ENCODE measurements at places on chromosomes 13 and 19.

GRCh38 chr19:33620611-33621010 is 1.1 kb upstream of the CHST8 start:
- no peak for DNase-seq

GRCh38 chr19:29662278-29662603 is 3.0 kb upstream of the PLEKHF1 start:
- DNase-seq, result no peak

DNA sequence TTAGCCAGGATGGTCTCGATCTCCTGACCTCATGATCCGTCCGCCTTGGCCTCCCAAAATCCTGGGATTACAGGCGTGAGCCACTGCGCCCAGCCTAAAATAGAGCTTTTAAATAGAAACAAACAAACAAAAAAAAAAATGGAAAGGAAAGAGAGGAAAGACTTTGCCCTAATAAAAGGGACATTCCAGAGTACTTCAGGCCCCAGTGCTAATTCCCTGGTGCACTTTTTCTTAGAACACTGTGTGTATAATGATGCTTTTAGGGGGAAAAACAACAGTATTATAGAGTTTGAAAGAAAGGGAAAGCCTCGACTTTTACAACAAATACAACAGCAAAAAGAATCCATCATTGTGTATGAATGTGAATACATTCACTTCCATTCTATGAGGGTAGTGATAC is 104.7 kb downstream of the CRYL1 start:
- DNase-seq, result no peak

GRCh38 chr13:50026788-50027473 is 11.7 kb downstream of the KCNRG start:
- DNase-seq, result no peak

DNA sequence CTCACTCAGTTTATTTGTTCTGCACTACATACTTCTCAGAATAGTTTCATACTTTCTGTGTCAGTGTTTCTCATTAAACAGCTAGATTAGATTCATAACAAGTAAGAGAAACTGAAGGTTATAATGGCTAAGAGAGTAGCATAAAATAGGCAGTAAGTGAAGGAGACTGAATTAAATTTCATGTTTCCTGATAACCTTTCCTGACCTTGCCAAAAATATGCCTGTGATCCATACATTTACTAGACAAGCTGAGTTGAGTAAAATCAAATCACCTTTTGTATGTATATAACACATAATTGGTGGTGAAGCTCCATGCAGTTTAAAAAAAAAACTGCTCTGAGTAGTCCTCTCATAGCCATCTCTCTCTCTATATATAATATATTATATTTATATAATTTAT is 545.3 kb upstream of the PCDH20 start:
- DNase-seq, result no peak

DNA sequence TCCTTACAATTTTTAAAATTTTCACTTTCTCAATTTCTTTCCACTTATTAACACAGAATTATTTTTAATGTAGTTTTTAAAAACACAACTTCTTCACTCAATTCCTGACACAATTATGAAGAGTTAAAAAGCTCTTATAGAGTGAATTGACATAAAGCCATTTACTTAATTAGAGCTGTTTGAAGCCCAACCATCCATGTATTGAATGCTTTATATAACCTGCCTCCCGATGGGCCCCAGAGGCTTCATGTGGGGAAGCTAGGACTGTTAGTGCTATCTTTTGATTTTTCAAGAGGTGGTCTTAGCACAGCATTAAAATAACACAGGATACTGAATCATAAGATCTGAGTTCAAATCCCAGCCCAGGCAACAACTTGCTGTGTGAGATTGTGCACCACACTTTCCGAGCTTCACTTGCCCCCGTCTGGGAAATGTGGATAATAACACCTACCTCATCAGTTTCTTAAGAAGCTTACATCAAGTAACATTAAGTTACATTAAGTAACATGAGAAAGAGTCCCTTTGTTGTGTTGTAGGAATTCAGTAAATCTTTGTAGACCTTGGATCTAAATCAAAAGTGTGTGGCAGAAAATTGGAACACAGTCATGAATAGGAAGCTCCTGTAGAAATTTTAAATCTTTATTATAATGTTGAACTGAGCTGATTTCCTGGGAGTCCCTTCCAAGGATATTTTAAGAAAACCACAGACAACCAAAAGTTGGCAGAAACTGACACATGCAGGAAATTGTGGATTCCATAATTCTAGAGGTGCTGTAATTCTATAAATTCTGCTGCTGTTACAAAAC is 5.5 kb upstream of the ENOX1 start:
- no peak for DNase-seq

- DNase-seq, result no peak
These were observed 74.4 kb upstream of the FARP1 start for GRCh38 chr13:98068521-98068920.

DNA sequence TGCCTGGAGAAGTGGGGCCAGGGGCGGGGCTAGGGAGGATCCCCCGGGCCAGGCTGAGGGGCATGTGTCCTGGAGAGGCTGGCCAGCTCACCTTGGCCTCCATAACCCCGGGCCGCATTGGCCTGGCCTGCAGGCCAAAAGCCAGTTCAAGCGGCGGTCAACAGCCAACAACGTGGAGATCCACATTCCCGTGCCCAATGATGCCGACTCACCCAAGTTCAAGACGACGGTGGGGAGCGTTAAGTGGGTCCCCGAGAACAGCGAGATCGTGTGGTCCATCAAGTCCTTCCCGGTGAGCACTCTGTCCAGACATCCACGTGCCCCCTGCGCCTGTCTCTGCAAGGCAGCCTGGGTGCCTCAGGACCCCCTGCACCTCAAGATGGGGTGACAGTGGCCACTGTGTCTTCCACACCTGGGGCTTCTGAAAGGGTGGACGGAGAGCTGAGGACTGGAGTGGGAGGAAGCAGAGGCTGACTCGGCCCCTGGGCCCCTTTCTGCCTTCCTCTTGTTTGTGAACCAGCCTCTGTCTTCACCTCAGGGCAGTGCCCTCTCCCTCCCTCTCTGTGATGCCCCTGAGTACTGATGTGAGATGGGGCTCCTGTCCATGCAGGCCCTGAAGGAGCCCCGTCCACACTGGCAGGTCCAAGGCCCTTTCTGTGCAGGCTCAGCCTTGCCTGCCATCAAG is 31.1 kb downstream of the AP1M1 start:
- DNase-seq, result no peak

DNA sequence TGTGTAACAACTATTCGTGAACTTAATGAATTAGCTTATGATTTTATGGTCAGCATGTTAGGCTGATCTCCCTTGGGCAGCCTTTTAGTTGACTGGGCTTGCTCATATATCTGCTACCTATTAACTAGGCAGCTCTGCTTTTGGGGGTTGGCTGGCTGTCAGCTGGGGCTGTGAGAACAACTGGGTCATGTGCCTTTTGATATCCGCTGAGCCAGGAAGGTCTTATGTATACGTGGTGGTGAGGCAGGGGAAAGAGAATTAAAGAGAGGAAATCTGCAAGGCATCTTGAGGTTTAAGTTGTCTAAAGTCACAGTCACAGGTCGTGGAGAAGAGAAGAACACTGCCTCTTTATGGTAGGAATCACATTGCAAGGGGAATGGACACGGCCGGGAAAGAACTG is 206.9 kb downstream of the LMO7 start:
- DNase-seq, result no peak

DNA sequence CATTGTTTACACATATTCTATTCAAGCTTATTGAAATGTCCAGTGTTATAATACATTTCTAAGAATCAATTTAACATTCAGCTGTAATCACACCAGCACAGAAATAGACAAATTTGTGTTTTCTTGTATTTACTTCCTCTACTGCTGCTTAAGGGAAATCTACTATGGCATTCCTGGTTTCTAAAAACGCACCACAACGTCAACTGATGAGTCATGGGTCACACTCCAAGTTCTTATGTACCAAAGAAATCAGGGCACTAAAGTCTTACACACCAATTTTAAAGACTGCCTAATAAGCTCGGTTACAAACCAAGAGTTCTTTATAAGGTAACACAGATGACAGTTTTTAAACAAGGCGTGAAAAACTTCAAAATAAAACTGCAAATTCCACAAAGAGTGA is 13.2 kb downstream of the LNX2 start:
- DNase-seq, result no peak

GRCh38 chr13:35876601-35877000 is 254.6 kb downstream of the DCLK1 start:
- DNase-seq, result no peak

- DNase-seq, result peak; percentile 79
These were observed 979 bp downstream of the AKAP8 start for GRCh38 chr19:15378534-15379082.

DNA sequence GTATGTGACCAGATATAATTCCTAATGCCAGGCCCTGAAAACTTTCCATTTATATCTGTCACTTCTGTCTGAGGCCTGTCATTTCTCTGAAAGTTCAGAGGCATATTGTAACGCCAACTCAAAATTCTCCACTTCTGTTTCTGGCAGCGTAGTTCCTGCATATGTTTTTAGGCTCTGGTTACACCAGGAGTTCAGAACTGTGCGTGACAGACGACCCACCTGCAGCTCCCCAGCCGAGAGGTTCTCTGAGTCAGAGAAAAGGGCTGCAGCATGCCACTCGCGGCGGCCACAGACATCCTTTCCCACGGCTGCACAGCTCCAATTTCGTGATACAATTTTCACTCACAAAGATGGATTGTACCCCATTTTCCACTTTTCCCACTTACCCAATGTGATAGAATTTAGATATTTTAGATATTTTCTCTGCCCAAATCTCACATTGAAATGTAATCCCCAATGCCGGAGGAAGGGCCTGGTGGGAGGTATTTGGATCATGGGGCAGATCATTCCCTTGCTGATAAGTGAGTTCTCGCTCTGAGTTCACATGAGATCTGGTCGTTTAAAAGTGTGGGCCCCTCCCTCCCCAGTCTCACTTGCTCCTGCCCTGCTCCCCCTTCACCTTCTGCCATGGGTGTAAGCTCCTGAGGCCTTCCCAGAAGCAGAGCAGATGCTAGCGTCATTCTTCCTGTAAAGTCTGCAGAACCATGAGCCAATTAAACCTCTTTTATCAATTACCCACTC is 308.1 kb downstream of the LIG4 start:
- DNase-seq, result no peak

- DNase-seq, result no peak
These were observed 19.6 kb upstream of the ZFP14 start for GRCh38 chr19:36398571-36398970.

DNA sequence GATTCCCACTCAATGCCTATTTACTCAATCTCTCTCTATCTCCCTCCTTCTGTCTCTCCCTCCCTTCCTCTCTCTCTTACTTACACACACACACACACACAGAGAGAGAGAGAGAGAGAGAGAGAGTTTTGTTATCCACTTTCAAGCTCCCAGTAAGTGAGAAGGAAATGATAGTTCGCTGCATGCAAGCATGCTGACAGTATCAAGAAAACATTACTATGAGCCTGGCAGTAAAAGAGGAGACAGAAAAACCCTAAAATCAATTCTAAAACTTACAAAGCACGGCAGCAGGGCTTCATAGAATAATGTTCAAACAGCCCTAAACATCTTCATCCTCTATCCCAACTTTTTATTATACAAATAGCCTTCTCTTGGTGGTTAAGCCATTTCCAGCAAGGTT is 171.9 kb downstream of the FOXO1 start:
- DNase-seq, result no peak

DNA sequence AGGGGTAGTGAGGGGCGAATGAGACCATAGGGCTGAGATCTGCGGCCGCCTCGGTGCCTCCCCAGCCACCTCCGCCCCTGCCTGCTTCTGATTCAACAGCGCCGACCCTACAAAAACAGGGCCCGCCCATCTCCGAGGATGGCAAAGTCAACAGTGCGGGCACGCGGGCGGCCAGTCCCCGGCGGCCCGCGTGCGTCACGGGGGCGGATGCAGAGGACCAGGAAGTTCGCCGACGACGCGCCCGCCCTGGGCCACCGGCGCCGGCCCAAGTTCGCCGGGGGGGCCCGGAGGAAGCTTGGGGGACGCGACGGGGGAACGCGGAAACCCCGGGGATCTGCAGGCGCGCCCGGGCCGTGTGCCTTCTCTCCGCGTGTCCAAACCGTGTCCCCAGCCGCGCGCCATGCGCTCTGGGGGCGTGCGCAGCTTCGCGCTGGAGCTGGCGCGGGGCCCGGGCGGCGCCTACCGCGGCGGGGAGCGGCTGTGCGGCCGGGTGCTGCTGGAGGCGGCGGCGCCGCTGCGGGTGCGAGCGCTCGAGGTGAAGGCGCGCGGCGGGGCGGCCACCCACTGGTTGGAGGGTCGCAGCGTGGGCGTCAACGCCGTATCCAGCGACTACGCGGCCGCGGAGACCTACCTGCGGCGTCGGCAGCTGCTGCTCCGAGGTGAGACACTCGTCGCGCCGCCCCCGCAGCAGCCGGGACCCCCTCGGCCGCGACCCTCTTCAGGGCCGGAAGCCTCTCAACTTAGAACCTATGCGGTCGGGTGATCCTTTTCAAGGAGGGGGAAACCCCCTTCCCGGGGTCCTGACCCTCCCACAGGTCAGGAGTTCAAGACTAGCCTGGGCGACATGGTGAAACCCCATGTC is 6.8 kb upstream of the ARRDC2 start:
- DNase-seq, result peak; percentile 97

DNA sequence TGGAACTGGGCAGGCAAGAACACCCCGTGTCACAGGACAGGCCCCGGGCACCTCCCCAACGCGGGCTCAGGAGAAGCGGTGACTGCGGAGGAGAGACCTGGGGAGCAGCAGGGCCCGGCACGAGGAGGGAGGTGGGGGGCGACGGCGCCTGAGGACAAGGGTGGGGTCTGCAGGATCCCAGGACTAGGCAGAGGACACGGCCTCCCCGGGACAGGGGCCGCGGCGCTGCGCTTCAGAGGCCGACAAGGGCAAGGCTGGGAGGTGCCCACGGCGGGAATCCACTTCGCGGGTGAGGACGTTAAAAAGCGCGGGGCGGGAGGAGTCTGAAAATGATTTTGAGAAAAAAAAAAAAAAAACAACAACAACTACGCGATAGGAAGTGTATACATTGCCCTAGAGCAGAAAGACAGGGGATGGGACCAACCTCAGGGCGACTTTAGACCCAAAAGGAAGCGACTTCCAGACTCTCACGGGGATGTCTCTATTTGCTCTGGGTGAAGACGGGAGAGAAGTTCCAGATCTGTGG is 44.9 kb downstream of the ZNF611 start:
- no peak for DNase-seq

- DNase-seq, result no peak
These were observed 7.5 kb upstream of the ZNF525 start for GRCh38 chr19:53357821-53358581.

GRCh38 chr13:48533961-48534600 is 1.2 kb upstream of the RCBTB2 start:
- DNase-seq, result peak; percentile 56

DNA sequence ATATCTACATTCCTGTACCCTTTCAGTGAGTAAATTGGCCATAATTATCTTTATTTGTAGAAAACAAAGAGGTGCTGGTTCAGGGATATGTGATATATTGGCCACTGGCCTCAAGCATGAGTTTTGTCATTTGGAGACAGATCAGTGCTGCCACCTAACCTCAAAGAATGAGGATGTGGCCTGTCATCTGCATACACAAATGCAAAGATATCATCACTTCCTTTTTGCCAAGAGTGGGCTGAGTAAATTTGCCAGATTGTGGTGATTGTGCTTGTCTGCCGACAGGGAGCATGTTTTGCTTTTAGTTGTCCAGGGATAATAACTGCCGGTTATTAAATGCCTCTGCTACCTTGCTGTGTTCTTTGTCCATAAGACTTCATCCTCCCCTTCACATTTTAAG is 44.2 kb downstream of the WASF3 start:
- DNase-seq, result peak; percentile 71
